ENCODE measurements at places on chromosomes 2 and 18. TPM values are rescaled to one million over a fixed set of nuclear protein-coding genes. Genes with fewer than 3 reads are reported as not detected.

DNA sequence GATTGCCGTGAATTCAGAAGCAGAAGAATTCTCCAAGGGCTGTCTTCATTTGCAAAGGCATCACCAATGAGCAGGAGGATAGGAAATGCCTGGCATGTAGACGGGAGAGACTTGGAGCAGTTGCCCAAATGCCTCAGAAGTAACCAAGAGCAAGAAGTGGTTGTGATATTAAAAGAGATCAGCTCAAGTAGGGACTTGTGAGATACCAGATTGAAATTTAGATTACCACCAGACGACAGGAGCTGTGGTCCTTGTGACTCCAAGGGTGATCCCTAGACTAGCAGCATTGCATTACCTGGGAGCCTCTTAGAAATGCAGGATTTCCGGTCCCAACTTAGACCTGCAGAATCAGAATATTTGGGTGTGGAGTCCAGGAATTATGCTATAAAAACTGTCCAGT is 228.6 kb upstream of the EPAS1 start:
- H3K4me3 ChIP-seq: no peak overlapping the region
- H3K4me1 ChIP-seq: peaks cover 14% of the 10 kb centered on the region
- peak overlapping the region; percentile 21 for H3K27ac ChIP-seq

- H3K4me3 ChIP-seq: no peak overlapping the region
- no peaks in the 10 kb centered on the region for H3K4me1 ChIP-seq
- no peaks in the 10 kb centered on the region for H3K36me3 ChIP-seq
- DNase-seq: no peak
- H3K27me3 ChIP-seq: no peaks in the 10 kb centered on the region
These were observed 28.6 kb upstream of the SLC35F5 start for GRCh38 chr2:113784823-113785744.

Gene DUSP19
- 8.8 TPM for total RNA-seq

Gene RND3
- total RNA-seq: 42.7 TPM

Gene RGPD4
- total RNA-seq: 0.15 TPM
